Activated B cell treated with CpG ODN at 0.5 μM for 24 hours (primary cell): ENCODE measurements at places on chromosomes 16 and 17.

DNA sequence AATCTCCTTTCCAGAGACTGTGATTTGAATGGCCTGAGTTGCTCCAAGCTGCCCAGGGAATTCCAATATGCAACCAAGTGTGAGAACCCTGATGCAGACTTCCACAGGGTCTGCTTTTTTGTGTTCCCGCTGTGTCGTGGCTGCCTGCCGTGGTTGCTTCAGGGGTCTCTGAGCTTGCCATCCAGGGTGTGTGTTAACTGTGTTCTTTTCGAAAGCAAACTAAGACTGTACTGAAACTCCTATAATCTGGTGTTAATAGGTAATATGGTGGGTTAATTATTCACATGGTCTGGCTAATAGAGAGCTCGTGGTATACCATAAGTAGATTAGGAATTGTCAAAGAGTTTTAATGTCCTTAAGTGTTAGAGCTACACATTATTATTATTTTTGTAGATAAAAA is 20.7 kb downstream of the UBN1 start:
- no peaks in the 10 kb centered on the region for H3K27me3 ChIP-seq
- H3K36me3 ChIP-seq, result peaks cover 76% of the 10 kb centered on the region
- H3K4me3 ChIP-seq, result no peak overlapping the region
- no peak overlapping the region for H3K27ac ChIP-seq

- H3K4me1 ChIP-seq, result peaks cover 4% of the 10 kb centered on the region
- DNase-seq, result no peak
- H3K36me3 ChIP-seq, result no peaks in the 10 kb centered on the region
- no peak overlapping the region for H3K27ac ChIP-seq
- peaks cover 29% of the 10 kb centered on the region for H3K27me3 ChIP-seq
Measured at GRCh38 chr17:45953561-45953960, 45.5 kb upstream of the STH start.

DNA sequence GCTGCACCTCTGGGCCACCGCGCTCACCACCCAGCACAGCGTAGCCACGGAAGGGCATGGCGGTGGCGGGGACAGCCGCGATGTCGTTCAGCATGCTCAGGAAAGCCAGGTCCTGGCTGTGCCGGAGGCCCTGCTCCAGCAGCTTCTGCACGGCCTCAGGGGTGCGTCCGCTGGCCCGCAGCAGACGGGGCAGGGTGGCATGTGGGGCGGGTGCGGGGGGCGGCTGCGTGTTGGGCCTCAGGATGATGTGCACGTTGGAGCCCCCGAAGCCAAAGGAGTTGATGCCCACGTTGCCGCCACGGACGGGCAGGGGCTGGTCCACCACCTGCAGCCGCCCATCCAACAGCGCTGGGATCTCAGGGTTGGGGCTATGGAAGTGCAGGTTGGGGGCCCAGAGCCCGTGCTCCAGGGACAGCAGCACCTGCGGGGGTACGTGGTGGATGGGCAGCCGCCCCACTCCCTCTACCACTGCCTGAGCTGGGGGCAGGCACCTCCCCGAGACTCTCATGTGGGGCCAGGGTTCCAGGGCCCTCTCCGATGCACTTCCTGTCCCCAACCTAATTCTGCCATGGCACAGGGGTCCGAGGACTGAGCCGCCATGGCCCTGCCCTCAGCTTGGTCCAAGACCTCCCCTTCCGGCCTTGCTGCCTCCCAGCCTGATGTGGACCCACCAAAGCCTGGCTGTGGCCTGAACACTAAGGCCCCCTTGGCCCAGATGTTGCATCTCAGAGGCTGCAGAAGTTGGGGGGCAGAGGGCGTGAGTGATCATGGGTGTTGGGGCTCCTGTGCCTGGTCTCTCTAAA is 6.6 kb downstream of the FASN start:
- H3K36me3 ChIP-seq, result peaks cover 45% of the 10 kb centered on the region
- H3K27ac ChIP-seq, result no peak overlapping the region
- DNase-seq, result no peak
- H3K4me1 ChIP-seq, result peaks cover 2% of the 10 kb centered on the region

DNA sequence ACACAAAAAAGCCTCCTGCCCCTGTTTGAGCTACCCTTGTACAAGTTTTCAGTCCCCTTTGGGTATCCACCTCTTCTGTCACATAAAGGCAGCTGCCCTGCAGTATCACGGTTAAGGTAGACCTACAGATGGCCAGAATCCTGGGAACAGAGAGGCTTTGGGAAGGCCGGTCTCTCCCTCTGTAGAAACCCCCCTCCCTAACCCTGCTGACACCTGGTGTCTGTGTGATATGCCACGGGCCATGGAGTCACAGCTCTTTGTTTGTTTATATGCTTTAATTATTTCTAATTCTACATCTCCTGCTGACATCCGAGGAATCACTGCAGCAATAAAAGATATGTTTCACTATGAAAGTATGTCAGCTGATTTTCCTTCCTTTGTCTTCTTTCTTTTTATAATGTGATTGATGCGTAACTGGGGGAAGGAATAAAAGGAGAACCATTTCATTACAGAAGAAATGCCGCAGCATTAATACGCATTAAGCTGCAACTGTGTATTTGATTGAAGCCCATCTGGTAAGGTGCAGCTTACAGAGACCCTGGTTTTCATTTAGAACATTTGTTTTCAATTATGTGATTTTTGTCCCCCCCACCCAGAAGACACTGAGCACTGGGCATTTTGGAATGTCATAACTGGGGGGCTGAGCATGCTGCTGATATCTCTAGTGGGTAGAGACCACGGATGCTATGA is 142.1 kb downstream of the SLC39A11 start:
- H3K4me1 ChIP-seq, result no peaks in the 10 kb centered on the region
- no peak for DNase-seq
- H3K36me3 ChIP-seq, result peaks cover 21% of the 10 kb centered on the region
- no peak overlapping the region for H3K4me3 ChIP-seq
- H3K27me3 ChIP-seq, result no peaks in the 10 kb centered on the region

DNA sequence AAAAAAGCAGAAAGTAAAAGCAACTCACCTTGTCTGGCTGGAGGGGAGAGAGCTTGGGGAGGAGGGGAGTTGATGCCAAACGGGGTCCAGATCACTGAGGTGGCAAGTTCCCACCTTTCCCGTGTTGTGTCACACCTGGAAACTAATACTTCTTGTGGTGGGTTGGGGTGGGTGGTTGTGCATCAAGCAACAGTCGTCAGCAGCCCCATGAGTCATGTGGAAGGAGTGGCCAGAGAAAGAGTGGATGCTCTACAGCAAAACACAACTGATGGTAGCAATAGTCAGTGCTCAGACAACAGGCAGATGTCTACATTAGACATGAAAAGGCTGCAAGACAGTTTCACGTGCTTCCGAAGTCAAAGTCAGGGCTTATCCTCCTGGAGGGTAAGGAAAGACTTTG is 35.4 kb downstream of the ARSG start:
- H3K27ac ChIP-seq, result no peak overlapping the region
- peaks cover 5% of the 10 kb centered on the region for H3K27me3 ChIP-seq
- H3K4me3 ChIP-seq, result no peak overlapping the region
- no peaks in the 10 kb centered on the region for H3K4me1 ChIP-seq

- no peak overlapping the region for H3K27ac ChIP-seq
- DNase-seq, result no peak
- no peak overlapping the region for H3K4me3 ChIP-seq
- H3K27me3 ChIP-seq, result no peaks in the 10 kb centered on the region
- no peaks in the 10 kb centered on the region for H3K4me1 ChIP-seq
Measured at GRCh38 chr16:51592001-51592501, 441.0 kb upstream of the SALL1 start.

- H3K27me3 ChIP-seq, result no peaks in the 10 kb centered on the region
- no peak overlapping the region for H3K4me3 ChIP-seq
- no peaks in the 10 kb centered on the region for H3K4me1 ChIP-seq
- DNase-seq, result no peak
Measured at GRCh38 chr16:62717026-62717425, 680.8 kb upstream of the CDH8 start.

GRCh38 chr16:75079346-75079926 is 37.1 kb downstream of the LDHD start:
- H3K36me3 ChIP-seq, result no peaks in the 10 kb centered on the region
- H3K4me1 ChIP-seq, result peaks cover 38% of the 10 kb centered on the region
- no peak for DNase-seq

DNA sequence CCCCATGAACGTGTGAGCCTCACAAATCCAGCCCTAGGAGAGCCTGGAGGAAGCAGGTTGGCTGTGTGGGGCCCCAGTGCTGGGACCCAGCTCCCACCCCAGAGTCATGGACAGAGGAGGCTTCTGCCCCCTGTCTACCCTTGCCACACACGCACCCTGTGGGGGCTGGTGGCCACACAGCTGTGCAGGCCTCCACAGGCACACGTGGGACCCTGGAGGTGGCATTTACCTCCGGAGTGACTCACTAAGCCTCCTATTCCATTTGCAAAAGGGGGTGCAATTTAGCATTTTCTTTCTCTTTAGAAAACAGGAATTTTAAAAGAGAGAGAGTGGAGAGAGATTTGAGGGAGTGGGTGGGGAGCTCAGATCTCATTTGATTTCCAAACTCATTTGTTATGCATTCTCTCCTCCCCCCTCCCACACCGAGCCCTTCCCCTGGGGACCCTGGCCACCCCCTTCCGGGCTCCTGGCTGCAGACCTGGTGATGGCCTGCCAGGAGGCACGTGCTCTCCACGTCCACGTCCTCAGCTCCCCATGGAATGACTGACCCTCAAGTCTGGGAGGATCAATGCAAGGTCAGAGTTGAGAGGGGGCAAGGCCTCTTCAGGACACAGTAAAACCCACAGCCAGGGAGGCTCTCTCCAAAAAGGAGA is 6.8 kb downstream of the PITPNM3 start:
- H3K27me3 ChIP-seq, result peaks cover 16% of the 10 kb centered on the region
- H3K27ac ChIP-seq, result no peak overlapping the region
- no peak for DNase-seq
- H3K4me1 ChIP-seq, result peaks cover 2% of the 10 kb centered on the region

DNA sequence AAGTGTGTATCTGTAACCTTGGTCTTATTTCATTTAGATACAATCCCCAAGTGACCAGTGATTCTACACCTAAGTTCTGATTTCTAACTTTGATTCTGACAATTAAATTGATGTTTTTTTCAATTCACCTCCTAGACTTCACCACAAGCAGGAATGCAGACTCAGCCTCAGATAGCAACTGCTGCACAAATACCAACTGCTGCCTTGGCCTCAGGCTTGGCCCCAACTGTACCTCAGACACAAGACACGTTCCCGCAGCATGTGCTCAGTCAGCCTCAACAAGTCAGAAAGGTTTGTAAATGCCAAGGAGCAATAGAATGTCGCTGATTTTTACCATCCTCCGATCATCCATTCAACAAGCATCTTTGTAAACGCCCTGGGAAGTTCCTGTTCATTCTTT is 177.7 kb downstream of the MRTFB start:
- no peaks in the 10 kb centered on the region for H3K27me3 ChIP-seq
- no peaks in the 10 kb centered on the region for H3K4me1 ChIP-seq
- H3K36me3 ChIP-seq, result peaks cover 56% of the 10 kb centered on the region
- H3K27ac ChIP-seq, result no peak overlapping the region
- DNase-seq, result no peak
- no peak overlapping the region for H3K4me3 ChIP-seq

DNA sequence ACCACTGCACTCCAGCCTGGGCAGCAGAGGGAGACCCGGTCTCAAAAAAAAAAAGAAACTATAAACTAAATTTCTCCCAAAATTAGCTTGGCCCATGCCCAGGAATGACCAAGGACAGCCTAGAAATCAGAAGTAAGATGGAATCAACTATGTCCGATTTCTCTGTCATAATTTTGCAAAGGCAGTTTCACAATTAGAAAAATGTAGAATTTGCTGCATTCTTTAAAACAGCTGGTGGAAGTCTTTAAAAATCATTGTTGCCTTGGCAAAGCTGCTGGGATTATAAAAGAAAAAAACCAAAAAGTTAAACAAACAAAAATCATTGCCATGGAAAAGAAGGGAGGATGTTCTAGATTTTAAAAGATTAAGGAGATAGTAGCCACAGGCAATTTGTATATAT is 32.4 kb downstream of the WWP2 start:
- peaks cover 10% of the 10 kb centered on the region for H3K4me1 ChIP-seq
- H3K36me3 ChIP-seq, result peaks cover 50% of the 10 kb centered on the region
- H3K27me3 ChIP-seq, result no peaks in the 10 kb centered on the region
- H3K4me3 ChIP-seq, result no peak overlapping the region

- no peak overlapping the region for H3K27ac ChIP-seq
- peaks cover 3% of the 10 kb centered on the region for H3K4me1 ChIP-seq
- no peak for DNase-seq
- no peaks in the 10 kb centered on the region for H3K27me3 ChIP-seq
- H3K4me3 ChIP-seq, result no peak overlapping the region
Measured at GRCh38 chr17:32155896-32156295, 13.6 kb downstream of the RHOT1 start.

DNA sequence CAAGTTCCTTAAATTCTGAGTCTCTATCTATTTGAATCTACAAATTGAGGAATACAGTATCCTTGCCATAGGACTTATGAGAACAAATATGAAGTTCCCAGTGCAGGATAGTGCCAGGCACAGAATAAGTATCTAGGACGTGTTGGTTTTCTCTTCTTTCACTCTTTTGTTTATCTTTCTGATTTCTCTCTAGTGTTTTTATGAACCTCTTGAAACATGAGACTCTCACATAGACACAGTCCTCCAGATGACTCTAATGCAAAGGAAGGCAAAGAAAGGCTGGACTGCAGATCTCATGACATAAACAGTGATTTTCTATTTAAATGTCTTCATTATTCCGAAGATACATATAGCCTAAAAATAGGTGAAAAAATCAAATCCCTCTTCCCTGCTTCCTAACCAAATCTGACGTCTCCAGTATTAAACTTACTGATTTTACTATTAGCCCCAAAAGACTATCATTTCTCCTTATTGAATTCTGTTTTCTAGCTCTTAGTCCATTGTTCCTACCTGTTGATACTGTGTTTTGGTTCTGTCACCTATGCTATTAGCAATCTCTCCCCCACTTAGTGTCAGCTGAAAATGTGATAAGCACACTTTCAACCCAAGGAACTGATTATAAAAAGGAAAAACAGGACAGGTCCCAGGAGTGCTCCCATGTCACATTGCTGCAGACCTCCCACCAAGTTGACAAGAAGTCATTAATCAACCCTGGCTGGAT is 24.9 kb upstream of the ADAMTS18 start:
- H3K36me3 ChIP-seq, result no peaks in the 10 kb centered on the region
- H3K4me1 ChIP-seq, result no peaks in the 10 kb centered on the region
- H3K4me3 ChIP-seq, result no peak overlapping the region
- no peak overlapping the region for H3K27ac ChIP-seq
- H3K27me3 ChIP-seq, result no peaks in the 10 kb centered on the region

GRCh38 chr17:49987290-49987585 is 7.8 kb downstream of the DLX3 start:
- no peak overlapping the region for H3K27ac ChIP-seq
- no peaks in the 10 kb centered on the region for H3K36me3 ChIP-seq
- peaks cover 2% of the 10 kb centered on the region for H3K4me1 ChIP-seq
- no peak overlapping the region for H3K4me3 ChIP-seq
- no peak for DNase-seq
